ENCODE measurements at places on chromosomes 7 and 10. TPM values are rescaled to one million over a fixed set of nuclear protein-coding genes. Genes with fewer than 3 reads are reported as not detected.

The PRPS1L1 gene
- polyA plus RNA-seq, result not detected

The NACAD gene
- 7.7 TPM for polyA plus RNA-seq

The OR6B1 gene
- polyA plus RNA-seq, result not detected

The HSPA12A gene
- 9.1 TPM for polyA plus RNA-seq

The ABCB8 gene
- 19.4 TPM for polyA plus RNA-seq

The SFMBT2 gene
- 5.0 TPM for polyA plus RNA-seq

The ANAPC16 gene
- 157 TPM for polyA plus RNA-seq

The CDH23 gene
- 3.6 TPM for polyA plus RNA-seq

The FGF8 gene
- polyA plus RNA-seq, result not detected

The CCL24 gene
- polyA plus RNA-seq, result not detected

DNA sequence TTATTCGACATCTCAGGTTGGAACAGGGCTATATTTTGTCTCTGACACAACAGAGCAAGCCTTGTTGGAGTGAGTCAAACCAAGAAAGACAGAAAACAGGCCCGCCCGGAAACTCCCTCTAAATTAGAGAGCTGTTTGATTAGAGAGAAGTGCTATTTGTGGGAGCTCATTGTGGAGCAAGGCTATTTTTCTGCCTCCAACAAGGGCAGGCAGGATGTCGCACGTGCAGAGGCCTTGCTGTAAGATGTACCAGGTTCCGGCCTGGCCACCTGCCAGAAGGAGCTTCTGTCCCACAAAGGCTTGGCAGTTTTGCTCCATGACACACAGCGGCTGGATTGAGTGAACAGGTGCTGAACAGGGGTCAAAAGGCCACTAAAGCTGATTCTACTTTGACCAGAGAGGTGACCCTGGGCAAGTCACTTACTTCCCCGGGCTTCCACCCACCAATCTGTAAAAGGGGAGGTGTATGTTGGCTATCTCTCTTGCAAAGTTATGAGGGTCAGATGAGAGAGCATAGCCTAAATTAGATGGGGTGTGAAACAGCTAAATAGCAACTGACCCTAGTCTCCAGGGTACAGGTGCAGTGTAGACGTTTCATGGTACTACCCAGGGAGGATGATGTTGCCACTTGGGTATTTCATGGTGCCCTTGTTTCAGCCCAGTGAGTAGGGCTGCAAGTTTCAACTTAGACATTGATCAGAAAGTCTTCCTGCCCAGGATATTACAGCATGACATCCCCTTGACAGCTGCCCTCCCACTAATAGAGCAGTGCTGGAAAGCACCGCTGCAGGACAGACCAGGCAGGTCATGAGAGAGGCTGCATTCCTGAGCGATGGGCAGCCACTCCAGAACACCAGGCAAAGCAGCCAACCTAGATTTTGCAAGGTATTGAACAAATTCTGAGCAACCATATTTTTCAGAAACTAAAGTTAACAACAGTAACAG lies 62.0 kb downstream of the VSTM4 start:
- DNase-seq, result no peak

DNA sequence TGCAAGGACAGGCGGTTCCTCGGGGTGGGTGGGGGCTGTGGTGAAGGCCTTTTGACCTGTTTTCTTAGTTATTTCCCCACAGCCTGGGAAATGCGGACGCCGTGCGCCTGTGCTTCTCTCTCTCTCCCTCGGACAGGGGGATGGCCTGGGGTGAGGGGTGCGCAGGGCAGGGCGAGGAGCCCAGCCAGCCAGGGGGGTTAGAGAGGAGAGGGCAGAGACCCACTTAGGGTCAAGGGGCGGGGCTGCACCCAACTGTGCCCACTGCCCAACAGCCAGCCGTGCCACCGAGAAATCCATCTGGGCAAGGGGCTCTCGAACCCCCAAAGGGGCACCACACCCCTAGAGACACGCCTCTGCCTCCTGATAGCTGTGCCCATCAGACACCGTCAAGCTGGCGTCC lies 53.8 kb downstream of the DPYSL4 start:
- DNase-seq, result no peak

DNA sequence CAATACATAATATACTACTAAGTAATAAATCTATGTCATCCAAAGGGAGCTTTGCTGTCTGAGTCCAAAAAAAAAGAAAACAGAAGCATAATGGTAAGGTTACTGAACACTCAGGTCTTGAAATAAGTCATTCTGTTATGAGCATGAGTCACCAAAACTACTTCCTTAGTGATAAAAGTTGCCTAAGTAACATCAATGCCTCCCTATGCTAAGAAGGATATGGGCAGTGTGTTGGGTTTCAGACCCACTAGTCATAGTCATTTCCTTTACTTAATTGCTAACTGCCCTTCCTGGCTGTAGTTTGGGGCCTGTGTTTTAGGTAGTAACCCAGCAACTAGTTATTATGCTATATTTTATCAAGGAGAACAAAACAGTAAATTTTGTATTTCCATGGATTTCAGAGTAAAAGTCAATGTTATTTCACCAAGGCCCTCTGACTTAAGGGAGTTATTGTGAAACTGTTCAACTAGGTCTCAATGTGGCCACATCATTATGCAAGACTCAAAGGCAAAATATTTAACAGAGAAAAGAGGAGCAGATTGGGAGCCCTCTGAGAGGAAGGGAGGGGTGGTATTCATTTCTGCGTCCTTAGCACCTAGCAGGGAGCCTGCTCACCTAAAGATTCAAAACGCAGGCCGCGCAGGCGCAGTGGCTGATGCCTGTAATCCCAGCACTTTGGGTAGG lies 11.7 kb upstream of the VIM start:
- no peak for DNase-seq

- DNase-seq, result no peak
Measured at GRCh38 chr10:44755481-44755880, 155.7 kb upstream of the TMEM72 start.

- DNase-seq, result no peak
Measured at GRCh38 chr7:141664450-141664849, 37.5 kb downstream of the DENND11 start.

- DNase-seq, result no peak
Measured at GRCh38 chr10:17847585-17848296, 38.6 kb downstream of the MRC1 start.

- DNase-seq, result no peak
Measured at GRCh38 chr10:112848868-112849430, 101.1 kb upstream of the TCF7L2 start.

DNA sequence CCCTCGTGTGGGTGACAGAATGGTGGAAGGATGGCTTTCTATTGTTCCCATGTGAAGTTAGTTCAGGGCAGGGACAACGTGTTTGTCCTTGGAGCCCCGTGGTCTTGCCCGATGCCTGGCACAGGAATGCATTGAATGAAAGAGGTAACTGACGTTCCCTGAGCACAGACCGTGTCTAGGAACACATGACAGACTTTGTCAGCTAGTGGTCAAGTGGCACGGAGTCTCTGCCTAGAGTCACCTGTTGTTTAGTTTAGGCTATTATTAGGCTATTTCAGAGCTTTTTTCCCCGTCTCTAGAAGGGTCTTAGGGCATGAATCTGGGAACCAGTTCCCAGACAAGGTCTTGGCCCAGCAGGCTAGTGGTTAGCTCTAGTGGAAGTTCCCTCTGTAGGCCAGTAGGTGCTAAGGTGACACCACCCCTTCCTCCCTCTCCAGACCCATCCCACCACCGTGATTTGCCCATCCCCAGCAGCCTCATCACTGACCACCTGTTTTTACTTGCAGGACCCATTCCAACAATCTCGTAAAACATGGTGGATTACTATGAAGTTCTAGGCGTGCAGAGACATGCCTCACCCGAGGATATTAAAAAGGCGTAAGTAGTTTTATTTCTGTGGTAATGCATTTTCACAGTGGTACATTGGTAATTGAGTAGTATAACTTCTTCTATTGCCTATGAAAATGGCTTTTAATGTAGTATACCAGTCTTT lies 21.4 kb downstream of the DNAJB6 start:
- DNase-seq, result peak; percentile 28

GRCh38 chr7:137403353-137403695 lies 59.8 kb upstream of the PTN start:
- DNase-seq, result no peak

- no peak for DNase-seq
Measured at GRCh38 chr7:71191771-71192170, 59.8 kb downstream of the GALNT17 start.

- DNase-seq, result no peak
Measured at GRCh38 chr10:59382831-59383295, 20.5 kb upstream of the FAM13C start.

- no peak for DNase-seq
Measured at GRCh38 chr10:30436191-30436611, 2.2 kb downstream of the MAP3K8 start.

- DNase-seq, result no peak
Measured at GRCh38 chr10:60662917-60663614, 115.2 kb upstream of the CDK1 start.

GRCh38 chr7:44315301-44315903 lies 10.0 kb downstream of the CAMK2B start:
- DNase-seq, result no peak

DNA sequence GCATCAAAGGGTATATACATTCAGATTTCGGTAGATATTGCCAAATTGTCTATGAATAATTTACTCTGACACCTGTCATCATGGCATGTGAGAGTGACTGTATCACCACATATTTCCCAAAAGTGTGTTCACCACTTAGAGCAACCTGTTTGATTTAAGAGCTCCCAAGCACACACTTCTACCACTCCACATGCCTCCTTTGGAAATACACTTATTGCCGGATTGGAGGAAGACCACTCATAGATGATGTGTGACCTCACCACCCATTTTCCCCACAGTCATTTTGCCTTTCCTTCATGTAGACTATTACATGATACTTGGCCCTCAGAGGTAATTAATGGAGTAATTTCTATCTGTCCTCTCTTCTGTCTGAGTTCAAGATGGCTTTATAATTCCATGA lies 75.5 kb downstream of the SLC16A9 start:
- no peak for DNase-seq

DNA sequence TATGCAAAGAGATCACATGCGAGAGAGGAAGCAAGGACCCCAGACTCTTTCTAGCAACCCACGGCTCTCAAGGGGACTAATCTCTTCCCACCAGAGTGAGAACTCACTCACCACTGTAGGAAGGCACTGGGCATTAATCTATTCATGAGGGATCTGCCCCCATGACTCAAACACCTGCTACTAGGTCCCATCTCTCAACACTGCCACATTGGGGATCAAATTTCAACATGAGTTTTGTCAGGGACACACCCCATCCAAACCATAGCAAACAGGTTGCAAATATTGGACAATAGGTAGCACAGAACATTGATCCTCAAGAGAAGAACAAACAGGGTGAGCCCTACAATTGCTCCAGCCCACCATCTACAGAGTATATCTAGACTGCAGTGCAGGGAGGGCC lies 740.6 kb downstream of the LRMDA start:
- DNase-seq, result no peak

DNA sequence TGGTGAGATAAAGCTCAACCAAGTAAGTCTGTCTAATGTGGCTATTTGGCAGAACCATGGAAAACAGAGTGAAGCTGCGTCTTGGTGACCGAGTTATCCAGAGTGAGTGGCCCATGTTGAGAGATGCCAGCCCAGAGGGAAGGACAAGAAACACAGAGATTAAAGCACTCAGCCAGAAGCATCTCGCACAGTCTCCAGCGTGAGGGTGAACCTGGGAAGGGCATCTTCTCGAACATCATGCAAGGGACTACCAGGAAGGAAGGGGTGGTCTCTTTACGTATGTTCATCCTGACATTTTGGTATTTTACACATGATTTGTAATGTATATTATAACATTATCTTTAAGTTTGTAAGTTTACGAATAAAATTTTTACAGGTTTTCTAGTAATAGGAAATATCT lies 146.4 kb downstream of the TCERG1L start:
- DNase-seq, result no peak

DNA sequence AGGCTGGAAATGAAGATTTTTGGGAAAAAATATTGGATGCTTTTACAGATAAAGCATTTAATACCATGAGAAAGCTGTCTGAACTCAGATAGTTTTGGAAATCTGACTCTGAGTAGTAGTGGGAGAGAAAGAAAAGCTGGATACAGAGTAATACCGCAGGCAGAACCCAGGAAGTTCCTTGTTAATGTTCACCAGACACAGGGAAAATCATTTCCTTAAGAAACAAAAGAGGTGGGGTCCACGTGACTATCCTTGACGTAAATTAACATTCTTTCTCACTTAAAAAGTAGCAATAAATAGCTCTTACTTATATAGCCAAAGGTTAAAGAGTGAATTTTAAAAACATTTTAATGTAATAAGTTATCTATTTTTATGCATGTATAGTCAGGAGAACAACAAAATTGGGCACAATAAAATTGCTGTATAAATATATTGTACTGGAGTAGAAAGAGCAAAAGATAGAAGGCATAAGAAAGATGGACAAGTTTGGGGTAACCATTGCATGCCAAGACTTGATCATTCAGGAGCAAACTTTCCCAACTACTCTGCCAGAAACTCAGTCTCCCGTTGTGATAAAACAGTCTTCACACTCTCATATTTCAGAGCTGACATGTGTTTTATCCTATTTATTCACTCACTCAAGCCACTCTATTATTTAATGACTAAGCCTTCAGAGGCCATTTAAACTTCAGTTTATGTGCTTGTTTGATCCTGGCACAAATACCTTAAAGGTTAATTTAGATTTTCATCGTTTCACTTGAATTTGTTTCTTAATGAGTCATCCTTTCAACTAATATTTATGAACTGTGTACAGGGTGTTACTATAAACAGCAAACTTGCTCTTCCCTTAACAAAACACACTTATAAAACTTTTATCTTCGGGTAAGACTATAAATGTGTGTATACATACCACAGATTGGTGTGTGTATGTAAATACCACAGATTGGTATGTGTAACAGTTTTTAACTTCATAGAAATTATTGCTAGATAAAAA lies 143.1 kb downstream of the GNAI1 start:
- DNase-seq, result no peak

GRCh38 chr10:34139559-34139958 lies 675.5 kb downstream of the PARD3 start:
- no peak for DNase-seq

GRCh38 chr7:44521347-44522095 lies 19.6 kb downstream of the NPC1L1 start:
- DNase-seq, result no peak

- DNase-seq, result no peak
Measured at GRCh38 chr10:3734111-3734510, 50.9 kb downstream of the KLF6 start.

GRCh38 chr7:56537952-56538351 lies 421.7 kb upstream of the NUPR2 start:
- no peak for DNase-seq

- no peak for DNase-seq
Measured at GRCh38 chr10:131690805-131691239, 210.0 kb upstream of the PPP2R2D start.
